ENCODE measurements at places on chromosomes 11 and 22.

- DNase-seq = no peak
Measured at GRCh38 chr11:132206993-132207392, 836.6 kb downstream of the NTM start.

DNA sequence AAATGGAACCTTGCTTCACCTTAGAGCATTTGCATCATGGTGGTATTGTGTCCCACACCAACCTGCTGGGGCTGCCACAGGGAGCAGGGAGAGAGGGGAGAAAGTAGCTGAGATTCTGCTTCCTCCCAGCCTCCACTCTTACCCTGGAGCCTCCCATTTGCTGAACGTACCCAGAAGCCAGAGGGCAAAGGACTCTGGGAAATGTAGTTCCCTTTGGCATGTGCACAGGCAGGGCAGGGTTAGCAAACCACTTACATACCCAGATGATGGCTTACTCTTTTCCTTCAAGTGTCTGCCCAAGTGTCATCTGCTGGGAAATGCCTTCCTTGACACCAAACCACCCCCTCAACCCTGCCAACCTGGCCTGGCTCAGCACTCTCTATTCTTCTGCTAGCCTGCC lies 16.9 kb downstream of the SMIM38 start:
- no peak for DNase-seq

DNA sequence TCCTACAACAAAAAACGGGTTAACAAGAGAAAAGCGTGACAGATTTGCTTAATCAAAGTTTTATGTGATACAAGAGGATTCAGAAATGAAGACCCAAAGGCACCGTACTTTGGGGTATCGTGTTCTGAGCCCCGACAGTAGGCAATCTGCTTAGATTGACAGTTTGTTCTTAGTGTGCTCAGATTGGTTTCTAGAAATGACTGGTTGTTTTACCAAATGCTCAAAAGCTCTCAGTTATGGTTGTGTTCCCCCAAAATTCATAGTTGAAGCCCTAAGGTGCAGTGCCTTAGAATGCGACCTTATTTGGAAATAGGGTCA lies 102.7 kb downstream of the RASSF10 start:
- DNase-seq = no peak

- no peak for DNase-seq
Measured at GRCh38 chr11:46553814-46554212, 40.0 kb downstream of the AMBRA1 start.

DNA sequence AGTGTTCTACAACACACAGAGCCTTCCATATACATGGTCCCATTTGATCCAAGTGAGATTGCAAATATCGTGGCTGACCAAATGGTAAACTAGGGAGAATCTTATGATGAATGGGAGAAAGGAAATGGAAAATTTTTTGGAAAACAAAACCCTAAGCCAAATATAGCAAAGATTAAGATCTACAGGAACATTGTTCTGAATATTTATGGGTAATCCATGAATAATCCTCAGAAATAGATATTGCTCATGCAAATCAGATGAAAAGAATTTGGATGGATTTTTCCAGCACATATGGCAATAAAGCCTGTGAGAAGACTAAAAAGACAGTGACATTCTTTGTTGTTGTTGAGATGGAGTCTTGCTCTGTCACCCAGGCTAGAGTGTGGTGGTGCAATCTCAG lies 21.7 kb upstream of the PRDM10 start:
- DNase-seq = no peak

- DNase-seq = peak; percentile 65
Measured at GRCh38 chr11:122655527-122656072, at the start of gene UBASH3B. Gene UBASH3B, plus strand, starts transcription at chr11:122655722. Its CDS starts 328 bp downstream, at chr11:122656050.

DNA sequence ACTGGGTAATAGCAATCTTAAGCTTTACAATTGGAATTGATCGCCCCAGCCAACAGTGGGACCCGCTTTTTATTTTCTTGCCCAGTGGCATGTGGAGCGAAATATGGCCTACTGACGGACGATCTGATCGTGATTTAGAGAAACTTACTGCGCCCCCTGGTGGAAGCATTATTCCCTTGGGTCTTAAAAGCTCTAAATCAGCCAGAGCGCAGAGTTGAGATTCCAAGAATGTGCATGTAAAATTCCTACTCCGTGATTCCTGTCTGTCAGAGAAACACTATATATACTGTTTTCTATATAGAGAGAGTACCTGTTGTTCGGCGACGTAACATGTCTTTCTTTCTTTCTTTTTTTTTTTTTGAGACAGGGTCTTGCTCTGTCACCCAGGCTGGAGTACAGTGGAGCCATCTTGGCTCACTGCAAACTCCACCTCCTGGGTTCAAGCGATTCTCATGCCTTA lies 3.7 kb upstream of the DPF2 start:
- peak; percentile 82 for DNase-seq

DNA sequence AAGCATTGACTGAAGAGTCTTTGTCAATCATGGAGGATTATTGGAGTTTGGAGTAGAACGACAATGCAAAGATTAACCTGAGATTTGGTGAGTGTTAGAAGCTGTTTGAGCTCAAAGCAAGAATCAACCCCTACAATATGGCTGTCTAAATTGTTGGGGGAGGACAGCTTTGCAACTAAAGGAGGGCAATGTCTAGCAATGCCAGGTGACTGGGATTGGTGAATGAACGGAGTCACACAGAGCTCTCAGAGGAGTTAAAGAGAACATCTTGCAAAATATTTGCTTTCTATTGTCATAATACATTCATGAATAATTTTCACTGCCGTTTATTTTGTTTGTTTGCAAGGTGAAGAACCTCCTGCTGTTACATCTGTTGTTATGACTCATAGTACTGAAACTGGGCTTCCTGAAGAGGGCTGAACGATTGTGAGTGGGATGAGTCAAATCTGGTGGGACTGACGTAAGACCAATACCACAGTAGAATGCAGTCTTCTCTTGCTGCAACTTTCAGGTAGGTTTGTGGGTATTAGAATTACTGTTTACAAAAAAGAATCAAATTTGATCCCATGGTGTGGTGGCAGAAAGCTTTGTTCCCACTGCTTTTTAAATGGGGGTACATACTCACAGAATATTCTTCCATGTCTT lies 281.9 kb downstream of the CADM1 start:
- peak; percentile 33 for DNase-seq

- DNase-seq = no peak
Measured at GRCh38 chr11:102936864-102937509, 18.5 kb downstream of the MMP13 start.

- DNase-seq = no peak
Measured at GRCh38 chr11:76601724-76602123, 68.8 kb downstream of the LRRC32 start.

DNA sequence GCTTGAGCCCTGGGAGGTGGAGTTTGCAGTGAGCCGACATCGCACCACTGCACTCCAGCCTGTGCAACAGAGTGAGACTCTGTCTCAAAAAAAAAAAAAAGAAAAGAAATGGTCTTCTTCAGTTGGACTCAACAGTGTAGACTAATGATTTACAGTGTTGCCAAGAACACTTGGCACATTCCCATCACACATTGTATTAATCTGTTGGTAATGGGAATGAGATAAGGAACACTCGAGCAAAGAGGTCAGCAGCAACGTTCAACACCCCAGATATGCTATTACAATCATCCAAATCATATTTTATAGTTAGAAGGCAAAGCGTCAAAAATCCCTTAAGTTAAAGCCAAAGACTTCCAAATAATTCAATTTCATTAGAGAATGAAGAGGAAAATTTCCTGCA lies 14.5 kb downstream of the CDON start:
- no peak for DNase-seq

GRCh38 chr11:70298243-70298915 lies 27.9 kb downstream of the PPFIA1 start:
- DNase-seq = no peak

DNA sequence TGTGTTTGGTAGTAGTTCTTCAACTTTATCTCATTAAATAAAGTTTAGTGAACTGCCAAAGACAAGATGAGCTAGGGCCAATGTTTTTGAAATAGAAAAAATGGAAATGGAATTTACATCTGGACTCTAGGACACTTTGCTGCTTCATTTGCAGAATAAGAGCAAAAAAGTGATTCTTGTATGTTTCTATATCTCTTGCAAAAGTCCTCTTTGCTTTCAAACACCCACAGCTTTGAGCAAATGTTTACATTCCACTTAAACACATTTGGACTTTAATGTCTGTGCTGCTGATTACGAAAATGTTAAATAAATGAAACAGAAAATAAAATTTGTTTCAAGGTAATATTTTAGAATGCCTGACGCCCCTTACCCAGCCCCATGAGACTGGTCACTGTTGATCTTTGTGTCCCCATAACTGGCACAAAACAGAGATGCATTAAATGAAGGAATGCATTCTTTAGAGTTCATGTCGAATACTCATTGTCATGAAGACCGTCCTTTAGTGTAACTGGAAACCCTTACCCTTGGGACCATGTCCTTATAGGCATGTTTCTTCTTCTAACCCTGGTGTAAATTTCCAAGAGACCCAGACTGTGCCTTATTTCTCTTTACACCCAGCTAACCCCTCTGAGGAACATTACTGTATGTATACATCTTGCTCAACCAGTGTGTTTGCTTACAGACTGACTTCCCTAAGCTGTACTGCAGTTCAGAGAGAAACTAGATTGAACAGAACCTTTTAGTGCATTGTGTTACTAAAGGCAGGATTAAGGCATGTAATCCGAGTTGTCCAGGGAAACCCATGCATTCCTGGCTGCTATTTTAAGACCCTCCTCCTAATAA lies 199.7 kb downstream of the NAV2 start:
- no peak for DNase-seq

DNA sequence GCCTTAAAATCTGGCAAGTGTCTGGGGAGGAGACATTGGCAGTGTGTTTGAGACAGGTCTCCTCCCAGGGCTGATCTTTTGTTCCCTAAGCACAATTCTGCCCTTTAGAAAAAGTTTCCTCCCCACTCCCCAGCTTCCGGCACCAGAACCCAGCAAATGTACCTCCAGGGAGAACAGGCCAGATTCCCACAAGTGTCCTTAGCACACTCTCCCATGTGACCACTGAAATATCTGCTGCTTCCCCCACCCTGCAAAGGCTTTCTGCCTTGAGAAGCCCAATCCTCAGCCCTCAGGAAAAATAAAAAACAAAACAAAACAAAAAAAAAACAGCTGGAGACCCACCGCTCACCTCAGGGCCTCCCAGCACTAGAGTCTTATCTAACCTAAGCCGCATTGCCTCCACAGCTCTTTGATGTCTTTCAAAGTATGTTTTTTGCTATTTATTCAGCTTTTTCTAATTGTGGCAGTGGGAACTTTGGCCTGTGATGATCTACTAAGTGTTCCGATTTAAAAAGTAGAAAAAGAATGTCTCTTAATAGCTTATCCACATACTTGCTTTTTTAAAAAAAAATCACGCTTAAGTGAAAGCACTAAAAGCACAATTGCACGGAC lies 29.0 kb upstream of the FBLN1 start:
- no peak for DNase-seq

DNA sequence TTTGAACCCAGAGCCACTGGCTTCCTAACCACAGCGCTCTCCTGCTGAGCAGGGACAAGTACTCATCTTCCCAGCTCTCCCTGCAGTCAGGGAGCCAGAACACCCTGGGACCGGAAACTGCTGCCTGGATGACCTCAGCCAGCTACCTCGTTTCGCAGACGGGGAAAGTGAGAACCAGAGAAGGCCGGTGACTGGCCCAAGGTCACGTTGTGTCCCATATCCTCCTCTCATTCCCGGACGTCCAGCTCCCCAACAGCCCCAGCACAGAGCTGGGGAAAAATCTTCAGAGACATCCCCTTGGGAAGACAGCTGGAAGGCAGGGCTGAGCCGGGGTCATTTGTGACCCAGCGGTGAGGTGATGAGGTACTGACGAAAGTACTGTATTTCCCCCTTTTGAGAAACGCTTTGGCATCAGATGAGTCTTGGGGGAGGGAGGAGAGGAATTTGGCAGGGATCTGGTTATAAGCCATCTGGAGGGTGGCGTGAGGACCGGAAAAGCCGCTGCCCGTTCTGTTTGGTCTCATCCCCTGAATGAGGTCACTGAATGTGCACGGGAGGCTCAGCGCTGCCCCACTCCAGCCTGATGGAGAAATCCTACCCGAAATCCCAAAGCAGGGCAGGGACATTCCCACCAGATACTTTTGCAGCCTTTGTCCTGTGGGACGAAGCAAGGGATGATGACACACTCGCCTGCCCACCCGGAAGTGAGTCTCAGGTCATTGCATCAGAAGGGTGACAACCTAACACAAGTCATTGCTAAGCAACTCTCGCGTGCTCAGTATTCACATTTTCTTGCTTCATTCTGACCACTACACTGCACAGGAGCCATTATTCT lies 41.1 kb downstream of the LIF start:
- no peak for DNase-seq

DNA sequence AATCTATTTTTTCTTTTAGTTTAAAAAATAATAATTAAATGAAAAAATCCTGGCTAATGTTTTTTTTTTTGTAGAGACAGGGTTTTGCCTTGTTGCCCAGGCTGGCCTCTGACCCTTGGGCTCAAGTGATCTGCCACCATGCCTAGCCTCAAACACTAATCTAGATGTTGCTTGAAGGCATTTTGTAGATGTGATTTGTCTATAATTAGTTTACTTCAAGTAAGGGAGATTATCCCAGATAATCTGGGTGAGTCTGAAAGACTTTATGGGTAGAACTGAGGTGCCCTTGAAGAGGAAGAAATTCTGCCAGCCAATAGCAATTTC lies 38.6 kb upstream of the RBFOX2 start:
- no peak for DNase-seq

DNA sequence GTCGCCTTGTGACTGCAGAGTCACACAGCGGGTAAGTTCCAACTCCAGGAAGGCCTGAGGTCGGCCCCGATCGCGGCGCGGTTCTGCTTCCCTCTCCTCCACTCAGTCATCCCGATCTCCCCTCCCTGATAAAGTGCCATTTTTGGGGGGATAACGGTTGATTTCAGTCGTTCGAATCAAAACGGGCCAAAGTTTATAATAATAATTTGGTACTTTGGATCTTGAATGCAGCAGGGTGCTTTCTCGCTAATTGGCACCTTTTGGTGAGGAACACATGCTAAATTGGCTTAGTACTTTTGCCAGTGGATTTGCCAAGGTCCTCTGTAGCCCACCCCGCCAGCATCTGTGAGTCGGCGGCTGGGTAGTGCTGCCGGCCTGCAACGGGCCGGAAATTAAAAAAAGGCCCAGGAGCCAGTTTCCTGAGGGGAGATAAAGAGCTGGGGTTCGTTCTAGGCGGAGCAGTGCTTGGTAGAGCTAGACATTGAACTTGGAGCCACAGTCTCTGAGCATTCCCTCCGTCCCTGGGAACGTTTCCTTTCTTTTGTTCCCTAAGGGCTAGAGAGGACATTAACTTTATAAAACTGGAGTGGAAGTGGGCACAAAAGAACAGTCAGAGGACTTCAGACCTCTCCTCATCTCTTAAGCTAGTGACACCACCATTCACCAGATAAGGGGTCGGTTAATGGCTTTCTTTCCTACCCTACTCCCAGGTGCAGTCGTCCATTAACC lies 997 bp downstream of the UBE2L3 start:
- peak; percentile 14 for DNase-seq

GRCh38 chr22:20175597-20175900 lies 24.7 kb upstream of the CCDC188 start:
- DNase-seq = no peak

GRCh38 chr22:36384766-36385481 lies 2.8 kb downstream of the MYH9 start:
- DNase-seq = peak; percentile 41

- DNase-seq = no peak
Measured at GRCh38 chr22:49418943-49419342, 408.7 kb downstream of the BRD1 start.
